ENCODE measurements at places on chromosomes 7 and 10.

GRCh38 chr7:104225451-104225850, 17.6 kb upstream of the ORC5 start:
- no peak for DNase-seq

DNA sequence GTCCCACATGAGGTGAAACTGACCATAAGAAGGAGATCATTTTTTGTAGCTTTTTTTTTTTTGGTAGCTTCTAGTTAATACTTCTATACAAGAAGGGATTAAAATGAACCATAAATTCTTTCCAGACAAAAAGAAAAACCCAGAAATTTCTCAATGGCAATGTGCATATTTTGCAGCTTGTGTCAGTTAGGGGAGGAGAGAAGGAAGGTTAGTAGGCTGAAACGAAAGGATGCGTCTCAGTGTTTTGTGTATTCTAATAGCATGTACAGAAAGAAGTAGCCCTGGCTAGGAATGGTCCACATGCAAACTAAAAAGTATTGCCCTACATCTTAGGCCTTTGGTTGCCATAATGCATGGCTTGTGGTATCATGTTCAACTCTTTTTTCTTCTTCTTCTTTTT, 90.6 kb downstream of the CACNB2 start:
- no peak for DNase-seq

GRCh38 chr7:87541648-87542047, 59.0 kb downstream of the ABCB1 start:
- no peak for DNase-seq

GRCh38 chr7:110595694-110596093, 495.2 kb upstream of the LRRN3 start:
- DNase-seq: no peak

- DNase-seq: no peak
Measured at GRCh38 chr7:157861031-157861491, 524.3 kb downstream of the DNAJB6 start.

GRCh38 chr7:1093502-1093843, 5.6 kb downstream of the GPER1 start:
- DNase-seq: no peak

- DNase-seq: no peak
Measured at GRCh38 chr7:149783386-149784250, 10.2 kb upstream of the ZNF467 start.

DNA sequence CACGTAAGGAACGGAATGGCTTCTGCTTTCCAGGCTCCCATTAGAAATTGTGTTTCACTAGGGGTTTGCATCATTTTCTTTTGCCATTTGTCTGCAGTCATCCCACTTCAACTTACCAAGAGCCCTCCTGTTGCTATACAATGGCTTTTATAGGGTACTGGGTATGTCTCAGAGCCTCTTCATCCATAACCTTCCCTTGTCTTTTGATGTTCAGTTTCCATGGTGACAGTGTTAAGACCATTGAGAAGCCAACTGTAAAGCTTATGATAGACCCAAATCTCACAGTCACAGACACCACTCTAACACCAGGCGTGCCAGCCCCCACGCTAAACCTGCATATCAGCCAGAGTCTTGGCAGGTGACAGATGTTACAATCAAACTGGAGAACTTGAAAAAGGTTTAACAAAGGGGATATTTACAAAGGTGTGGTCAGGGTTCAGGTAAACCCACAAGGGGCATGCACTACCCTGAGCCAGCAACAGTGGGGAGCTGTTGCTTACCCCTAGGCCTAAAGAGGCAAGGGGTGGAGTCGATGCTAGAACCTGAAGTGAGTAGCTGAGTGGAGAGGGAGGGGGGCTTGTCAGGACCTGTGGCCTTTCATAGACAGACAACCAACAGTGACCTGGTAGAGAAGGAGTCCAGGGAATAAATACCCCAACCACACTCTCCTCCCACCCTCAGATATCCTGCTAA, 53.2 kb upstream of the ABLIM1 start:
- DNase-seq: no peak

GRCh38 chr10:1402816-1403507, 334.4 kb downstream of the ADARB2 start:
- DNase-seq: no peak

- no peak for DNase-seq
Measured at GRCh38 chr10:12073526-12073925, 4.8 kb downstream of the DHTKD1 start.

GRCh38 chr7:6385909-6386560, 61.7 kb downstream of the DAGLB start:
- DNase-seq: no peak

DNA sequence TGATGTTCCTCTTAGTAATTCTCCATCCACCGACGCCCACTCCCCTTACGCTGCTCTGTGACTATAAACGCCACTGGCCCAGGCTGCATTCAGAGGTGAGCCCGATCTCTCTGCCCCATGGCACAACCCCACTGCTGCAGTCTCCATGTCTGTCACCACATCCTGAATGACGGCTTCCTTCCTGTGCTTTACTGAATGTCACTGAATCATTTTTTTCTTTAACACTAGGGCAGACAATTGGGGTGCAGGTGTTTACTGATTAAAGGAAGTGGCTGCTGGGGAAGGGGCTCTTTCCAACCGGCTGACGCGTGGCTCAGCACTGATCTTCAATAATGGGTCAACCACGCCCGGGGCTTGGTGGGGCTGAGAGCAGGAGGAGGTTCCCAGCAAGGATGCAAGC, 208.3 kb downstream of the USP6NL start:
- DNase-seq: no peak

GRCh38 chr7:39299695-39300094, 266.5 kb upstream of the YAE1 start:
- no peak for DNase-seq

DNA sequence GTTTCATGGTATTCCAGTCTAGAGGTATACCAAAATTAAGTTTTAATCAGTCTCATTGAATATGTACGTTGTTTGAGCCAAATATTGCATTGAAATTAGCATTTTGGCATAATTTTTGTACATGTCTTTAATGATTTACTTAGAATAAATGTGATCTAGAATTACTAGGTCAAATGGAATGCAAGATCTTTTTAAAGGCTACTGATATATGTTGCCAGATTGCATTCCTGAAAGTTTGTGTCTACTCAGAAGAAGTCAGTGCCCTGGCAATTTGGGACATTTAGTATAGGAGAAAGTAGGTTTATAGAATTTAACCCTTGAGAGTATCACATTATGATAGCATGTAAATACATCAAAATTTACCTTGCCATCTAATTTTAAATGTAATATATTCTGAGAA, 32.4 kb downstream of the KMT2E start:
- DNase-seq: no peak

GRCh38 chr7:30476459-30477145, 2.0 kb downstream of the NOD1 start:
- no peak for DNase-seq

GRCh38 chr10:118564652-118565051, 30.8 kb downstream of the PRLHR start:
- no peak for DNase-seq

Measured in esophagus squamous epithelium (tissue), 5 donors.